Sigmoid colon (tissue), 7 donors: ENCODE measurements at places on chromosomes 3 and 15. TPM values are rescaled to one million over a fixed set of nuclear protein-coding genes. Genes with fewer than 3 reads are reported as not detected.

The ABHD5 gene
- 20.5 TPM for total RNA-seq

- peak; percentile 99 for DNase-seq
Observed at GRCh38 chr3:51391075-51391565, at the start of gene RBM15B. Gene RBM15B, plus strand, starts transcription at chr3:51391285. Its CDS starts 115 bp downstream, at chr3:51391400.

The PFN2 gene
- total RNA-seq, result 58.4 TPM

The CLEC3B gene
- 58.9 TPM for total RNA-seq

The SHF gene
- total RNA-seq, result 28.5 TPM

DNA sequence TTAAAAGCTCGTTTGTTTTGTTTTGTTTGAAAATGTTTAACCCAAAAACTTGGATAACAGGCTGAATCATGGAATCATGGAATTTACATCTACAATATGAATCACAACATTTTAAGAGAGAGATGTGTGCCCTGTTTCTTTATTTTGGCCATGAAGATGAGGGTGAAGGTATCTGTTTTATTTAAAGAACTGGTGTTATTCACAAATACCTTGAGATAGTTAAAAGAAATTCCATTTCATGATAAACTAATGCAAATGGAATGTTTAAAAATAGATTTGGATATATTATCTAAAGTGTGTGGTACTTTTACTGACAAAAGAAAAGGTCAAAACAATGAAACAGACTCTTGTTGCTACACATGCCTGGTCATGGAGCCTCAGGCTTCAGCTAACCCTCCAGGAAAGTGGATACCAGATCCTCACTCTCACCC is 486.0 kb upstream of the CFAP20DC start:
- DNase-seq, result no peak

The CCDC9B gene
- total RNA-seq, result 43.9 TPM

DNA sequence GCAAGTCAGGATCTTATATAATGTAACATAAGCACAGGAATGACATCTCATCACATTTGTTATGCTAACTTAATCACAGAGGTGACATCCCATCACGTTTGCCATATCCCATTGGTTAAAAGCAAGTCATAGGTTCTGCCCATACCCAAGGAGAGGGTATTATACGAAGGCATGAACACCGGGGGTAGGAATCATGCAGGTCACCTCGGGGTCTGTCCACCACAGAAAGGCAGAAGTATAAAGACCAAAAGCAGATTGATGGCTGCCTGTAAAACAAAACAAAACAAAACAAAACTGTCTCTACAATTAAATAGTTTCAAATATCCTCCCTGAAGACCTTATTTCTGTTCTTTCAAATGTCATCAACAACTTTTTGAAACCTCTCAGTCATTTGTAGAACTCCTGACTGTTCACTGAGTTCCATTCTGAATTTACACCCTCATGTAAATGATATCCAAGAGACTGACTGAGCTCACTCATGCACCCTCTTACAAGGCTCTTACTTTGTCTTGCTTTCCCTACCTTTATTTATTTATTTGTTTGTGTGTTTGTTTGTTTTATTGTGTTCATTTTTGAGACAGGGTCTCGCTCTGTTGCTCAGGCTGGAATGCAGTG is 22.7 kb upstream of the ZNF639 start:
- DNase-seq, result no peak

The GOLGA8T gene
- total RNA-seq, result not detected

DNA sequence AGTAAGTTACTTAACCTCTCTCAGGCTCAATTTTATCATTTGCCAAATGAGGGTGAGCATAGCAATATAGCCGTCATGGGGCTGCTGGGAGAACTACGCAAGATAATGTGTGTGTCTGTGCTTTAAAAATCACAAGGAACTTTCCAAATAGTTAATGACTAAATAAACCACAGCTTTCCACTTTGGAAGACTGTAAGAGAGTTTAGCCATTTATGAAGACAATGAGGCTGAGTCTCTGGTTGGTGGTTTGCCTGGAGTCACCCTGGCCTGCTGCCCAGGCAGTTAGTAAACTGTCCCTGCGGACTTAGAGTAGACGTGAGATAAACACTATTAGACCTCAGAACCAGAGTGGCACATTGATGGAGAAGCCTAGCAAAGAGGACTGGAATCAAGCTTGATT is 357.7 kb downstream of the CLSTN2 start:
- no peak for DNase-seq

- no peak for DNase-seq
Observed at GRCh38 chr3:31562525-31562924, 29.8 kb downstream of the STT3B start.

DNA sequence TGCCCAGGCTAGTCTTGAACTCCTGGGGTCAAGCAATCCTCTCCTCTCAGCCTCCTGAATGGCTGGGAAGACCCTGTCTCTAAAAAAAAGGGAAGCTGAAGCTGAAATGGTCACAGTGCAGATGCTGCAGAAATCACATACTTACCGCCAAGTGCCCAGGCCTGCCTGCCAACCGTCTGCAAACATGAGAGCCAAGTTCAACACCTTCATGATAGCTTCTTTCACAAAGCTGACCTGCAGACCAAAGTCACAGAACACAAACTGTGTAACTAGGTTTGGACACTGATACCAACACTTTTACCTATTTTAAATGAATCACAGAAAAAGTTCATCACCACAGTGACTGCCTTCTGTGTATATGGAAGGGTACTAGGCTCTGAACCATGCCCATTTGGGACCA is 22.8 kb upstream of the CYFIP1 start:
- peak; percentile 7 for DNase-seq

The P3H2 gene
- total RNA-seq, result 38.8 TPM

DNA sequence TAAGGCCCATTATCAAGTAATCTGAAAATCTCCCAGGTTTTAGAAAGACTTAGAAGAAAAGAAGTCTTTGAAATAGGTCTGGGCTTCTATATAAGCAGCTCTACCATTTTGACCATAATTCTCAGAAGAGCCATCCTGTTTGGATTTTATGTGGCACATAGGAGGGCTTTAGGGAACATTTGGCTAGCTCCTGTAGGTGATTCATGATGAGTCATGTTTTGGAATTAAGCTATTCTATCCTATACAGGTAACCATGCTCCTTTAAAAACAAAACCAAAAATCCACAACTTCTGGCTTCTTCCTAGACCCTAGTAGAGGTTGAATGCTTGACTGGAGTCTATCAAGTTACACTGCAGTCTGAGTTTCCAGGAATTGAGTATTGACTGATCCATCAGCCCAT is 8.9 kb downstream of the SST start:
- DNase-seq, result no peak

The PLSCR5 gene
- not detected for total RNA-seq

DNA sequence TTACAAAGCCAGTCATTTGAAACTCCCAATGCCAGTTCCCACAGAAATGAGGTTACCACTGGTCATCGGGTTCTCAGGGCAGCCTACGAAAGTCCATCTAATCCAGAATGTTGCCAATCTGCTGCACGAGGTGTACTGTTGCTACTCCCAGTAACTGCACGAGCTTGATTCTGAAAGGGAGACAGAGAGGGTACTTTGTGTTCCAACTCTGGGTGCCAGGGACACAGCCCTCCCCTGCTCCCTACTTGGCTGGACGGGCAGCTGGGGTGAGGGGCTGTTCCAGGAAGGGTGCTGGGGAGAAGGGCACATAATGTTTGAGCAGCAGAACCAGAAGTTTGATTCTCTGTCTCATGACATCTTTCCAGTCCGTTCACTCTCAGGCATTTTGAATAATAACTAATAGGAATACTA is 27.1 kb upstream of the OSBPL11 start:
- DNase-seq, result peak; percentile 92

DNA sequence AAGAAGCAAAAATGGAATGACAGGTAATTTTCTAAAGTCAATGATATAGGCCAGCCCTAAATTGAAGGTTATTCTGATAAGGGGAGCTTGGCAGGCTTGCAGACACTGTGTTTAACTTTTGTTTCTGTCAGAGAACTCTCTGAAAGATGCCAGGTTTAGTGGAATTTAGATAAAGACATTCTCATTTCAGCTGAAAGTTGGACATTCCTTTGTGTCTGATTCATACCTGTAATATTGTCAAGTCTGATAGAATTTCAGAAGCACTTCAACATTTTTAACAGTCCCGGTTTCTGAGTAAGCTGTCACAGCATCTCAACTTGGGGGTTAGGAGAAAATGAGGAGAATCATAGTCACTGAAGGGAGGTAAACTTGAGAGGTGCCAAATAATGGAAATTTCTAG is 84.0 kb downstream of the DIPK2A start:
- no peak for DNase-seq

The IL17RD gene
- total RNA-seq, result 22.3 TPM

The RFTN1 gene
- total RNA-seq, result 13.9 TPM

DNA sequence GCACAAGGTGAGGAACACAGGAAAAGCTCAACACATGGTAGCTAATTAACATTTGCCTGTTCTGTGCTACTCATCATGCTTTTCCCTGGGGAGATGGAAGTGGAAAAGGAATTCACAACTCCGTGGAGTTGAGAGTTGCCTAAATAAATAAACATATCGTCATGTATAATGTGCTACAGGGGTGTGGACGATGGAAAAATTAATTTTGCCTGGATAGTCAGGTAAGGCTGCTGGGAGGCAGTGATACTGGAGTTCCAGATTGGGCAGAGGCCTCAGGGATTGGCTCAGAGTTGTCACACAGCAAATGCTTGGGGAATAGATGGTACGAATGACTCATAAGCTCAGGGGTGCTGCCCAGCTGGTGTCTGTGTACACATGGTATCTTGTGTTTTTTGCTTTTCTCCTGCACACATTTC is 3.1 kb upstream of the ABHD6 start:
- no peak for DNase-seq

GRCh38 chr3:97391167-97391566 is 373.4 kb upstream of the ARL6 start:
- no peak for DNase-seq

DNA sequence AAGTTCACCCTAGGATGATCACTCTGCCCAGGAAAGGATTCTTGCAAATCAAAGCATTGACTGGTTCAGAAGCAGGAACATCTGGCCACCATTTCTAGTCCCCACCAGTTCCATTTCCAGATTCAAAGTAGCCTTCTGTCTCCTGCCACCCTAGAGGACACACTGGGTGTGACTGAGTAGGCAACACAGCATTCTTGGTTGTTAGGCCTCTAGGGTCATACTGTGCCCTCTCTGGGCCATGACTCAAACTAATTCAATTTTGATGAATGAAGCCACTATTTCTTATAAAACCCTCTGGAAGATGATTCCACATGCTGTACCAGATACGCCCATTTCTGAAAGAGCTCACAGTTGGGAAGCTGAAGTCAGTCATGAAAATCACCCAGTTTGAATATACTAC is 69.7 kb downstream of the WDR76 start:
- DNase-seq, result no peak

The AMIGO3 gene
- 0.82 TPM for total RNA-seq

DNA sequence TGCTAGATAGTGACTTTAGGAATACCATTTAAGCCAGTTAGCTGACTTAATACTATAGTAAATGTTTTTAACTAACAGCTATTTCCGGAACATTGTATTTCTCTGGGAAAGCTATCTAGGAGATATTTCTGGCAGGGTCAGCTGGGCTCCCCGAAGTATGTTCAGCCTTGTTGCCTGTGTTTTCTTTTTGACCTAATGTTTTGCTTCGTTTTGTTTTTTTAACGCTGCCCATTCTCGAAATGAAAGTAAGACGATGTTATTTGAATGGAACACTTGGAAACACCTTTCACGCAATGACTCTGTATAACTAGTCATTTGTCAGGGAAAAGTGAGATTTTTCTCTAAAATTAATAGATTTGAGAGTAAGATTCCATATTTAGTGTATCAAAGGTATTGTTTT is 702.9 kb upstream of the NAALADL2 start:
- DNase-seq, result no peak

- DNase-seq, result no peak
Observed at GRCh38 chr15:69226023-69226355, 65.6 kb downstream of the GLCE start.

The PAQR5 gene
- 0.36 TPM for total RNA-seq

DNA sequence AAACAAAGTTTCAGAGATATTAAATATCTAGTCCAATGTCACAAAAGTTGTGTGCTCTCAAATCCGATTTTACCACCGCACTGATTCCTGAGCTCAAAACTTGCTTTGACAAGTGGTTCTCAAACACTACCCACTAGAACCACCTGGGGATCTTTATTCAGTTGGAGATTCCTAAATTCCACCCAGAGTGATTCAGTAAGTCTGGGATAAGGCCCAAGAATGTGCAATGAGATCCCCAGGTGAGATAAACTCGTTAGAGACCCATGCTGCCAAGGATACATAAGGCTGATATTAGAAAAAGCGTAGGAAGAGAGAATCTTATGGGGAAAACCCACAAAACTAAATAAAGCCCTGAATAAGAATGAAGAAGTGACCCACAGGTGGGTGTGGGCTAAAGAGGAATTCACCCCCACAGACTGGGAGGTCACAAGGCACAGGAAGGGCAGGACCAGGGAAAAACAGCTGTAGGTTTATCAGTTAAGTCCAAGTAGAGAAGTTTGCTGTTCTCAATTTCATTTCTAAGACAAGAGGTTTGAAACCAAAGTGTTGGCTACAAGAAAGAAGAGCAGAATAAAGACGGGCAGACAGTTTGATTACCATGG is 11.5 kb upstream of the RPS17 start:
- DNase-seq, result no peak

DNA sequence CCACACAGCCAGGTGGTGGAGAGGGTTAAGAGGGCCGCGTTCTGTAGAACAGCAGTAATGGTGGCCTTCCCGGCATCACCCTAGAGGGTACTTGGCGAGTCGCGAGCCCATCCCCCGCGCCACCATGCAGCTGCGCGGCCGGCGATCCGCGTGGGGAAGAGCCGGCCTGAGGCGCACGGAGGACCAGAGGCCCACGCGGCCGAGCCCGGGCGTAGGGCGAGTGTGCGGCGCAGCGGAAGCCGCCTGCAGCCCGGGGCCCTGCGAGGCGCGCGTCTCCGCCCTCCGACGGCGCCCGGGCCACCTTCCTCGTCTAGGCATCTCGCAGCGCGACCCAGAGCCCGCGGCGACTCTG is 423 bp downstream of the TKT start:
- DNase-seq, result no peak

DNA sequence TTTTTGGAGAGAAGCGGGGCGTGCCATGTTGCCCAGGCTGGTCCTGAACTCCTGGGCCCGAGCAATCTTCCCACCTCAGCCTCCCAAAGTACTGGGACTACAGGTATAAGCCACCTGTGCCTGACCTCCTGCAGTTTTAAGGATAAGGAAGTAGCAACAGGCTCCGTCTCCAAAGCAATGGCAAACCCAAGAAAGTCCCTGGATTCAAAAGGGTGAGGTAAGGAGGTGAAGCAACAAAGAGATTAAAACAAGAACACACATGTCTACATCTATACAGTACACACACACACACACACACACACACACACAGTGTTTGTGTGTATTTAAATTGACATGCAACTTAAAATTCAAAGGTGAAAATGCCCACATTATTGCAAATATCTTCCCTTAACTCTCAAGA is 58.9 kb downstream of the ABCC5 start:
- no peak for DNase-seq
